ENCODE measurements at places on chromosomes 16 and 17.

DNA sequence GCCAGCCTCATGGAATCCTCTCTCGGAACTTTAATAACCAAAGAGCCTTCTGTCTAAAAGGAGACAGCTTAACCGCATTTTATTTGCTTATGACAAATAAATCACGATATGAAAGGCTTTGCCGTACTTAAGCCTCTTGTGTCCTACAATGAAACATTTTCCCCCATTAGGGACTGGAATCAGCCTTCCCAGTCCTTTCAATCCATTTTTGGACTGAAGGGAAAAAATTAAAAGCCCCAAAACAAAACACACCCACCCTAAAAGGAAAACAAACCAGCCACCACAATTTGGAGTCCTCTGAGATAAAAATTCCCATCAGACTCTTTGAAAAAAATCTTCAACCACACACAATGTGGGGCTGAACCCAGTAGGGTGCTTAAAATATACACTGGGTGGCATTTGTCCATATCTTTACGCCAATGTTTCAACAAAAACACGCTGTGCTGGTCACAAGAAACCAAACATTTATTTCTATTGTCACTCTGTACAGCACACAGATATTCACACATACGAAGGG is 3.0 kb downstream of the HOXB4 start:
- no peak for DNase-seq

DNA sequence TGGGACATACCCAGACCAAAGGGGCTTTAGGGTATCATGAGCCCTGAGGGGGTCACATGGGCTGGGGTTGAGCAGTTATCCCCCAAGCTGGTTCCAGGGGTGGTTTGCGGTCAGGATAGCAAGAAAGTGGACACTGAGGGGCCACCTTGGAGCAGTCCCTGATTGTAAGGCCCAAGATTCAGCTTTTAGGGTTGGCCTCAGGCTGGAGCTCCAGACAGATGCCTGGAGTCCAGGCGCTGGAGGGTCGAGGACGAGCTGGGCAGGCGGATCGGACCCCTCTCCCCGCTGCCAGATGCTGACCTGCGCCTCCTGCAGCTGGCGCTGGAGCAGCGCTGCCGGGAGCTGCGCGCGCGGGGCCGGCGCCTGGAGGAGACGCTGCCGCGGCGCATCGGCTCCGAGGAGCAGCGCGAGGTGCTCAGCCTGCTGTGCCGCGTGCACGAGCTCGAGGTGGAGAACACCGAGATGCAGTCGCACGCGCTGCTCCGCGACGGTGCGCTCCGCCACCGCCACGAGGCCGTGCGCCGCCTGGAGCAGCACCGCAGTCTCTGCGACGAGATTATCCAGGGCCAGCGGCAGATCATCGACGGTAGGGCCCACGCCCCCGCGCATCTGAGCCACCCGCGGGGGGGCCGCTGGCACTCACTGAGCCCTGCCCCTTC is 10.0 kb downstream of the BTBD17 start:
- DNase-seq = no peak

DNA sequence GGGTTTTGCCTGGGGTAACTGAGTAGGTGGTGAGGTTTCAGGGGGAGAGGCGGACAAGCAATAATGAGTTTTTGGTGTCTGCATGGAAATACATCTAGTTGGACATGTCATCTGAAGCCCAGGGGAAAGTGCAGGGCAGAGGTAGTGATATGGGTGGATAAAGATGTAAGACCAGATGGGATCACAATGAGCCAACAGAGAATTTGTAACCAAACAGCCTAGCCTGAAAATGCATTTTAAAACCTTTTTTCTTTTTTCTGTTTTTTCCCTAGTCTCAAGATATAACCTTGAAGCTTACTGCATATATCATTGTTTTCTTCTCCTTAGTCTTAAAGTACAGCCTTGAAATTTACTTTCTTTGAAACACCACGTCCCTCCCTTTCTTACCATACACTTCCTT is 3.7 kb upstream of the ZNF19 start:
- no peak for DNase-seq

GRCh38 chr17:83136156-83136555 is 56.7 kb downstream of the METRNL start:
- no peak for DNase-seq

GRCh38 chr17:32142857-32143526 is 690 bp downstream of the RHOT1 start:
- DNase-seq = no peak

DNA sequence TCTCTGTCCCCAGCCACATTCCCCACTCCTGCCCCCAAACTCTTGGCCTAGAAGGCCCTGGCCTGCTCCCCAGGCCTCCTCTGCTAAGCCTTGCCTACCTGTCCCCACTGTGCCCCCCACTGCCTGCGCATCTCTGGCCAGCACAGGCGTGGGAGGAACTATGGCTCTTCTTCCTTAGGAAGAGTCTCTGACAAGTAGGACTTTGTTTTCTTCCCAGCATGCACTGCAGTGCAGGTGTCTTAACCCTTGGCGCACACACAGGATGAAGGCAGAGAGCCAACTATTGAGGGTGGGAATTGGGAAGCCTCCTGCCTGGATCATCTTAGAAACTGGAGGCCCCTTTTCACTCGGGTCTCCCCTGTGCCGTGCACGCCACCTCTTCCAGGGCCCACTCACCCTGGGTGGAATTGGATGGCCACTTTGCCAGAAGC is 3.6 kb downstream of the AMDHD2 start:
- DNase-seq = no peak

DNA sequence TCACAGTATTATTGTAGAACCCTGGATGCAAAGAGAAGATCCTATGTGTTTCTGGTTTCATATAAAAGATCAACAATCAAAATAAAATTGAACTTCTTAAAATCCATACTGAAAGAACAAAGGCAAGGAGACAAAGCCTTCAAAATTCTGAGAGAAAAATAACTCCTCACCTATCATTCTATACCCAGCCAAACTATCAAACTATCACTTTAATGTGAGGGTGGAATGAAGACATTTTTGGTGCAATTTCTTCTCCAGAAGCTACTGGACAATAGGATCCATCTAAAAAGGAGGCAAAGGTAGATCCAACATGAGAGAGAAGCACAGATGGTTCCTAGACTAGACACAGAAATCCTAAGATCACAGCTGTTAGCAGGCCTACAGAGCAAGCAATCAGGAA is 71.1 kb downstream of the CPPED1 start:
- DNase-seq = no peak

All from NCI-H1417 treated with DMSO at 0.1 percent for 48 hours (cell line).